Stimulated activated CD4-positive, alpha-beta T cell treated with anti-CD3 and anti-CD28 coated beads, Interleukin-1b, Interleukin-23, amount 100 ng/mL, for 1 hour (primary cell): ENCODE measurements at places on chromosomes 4 and X.

DNA sequence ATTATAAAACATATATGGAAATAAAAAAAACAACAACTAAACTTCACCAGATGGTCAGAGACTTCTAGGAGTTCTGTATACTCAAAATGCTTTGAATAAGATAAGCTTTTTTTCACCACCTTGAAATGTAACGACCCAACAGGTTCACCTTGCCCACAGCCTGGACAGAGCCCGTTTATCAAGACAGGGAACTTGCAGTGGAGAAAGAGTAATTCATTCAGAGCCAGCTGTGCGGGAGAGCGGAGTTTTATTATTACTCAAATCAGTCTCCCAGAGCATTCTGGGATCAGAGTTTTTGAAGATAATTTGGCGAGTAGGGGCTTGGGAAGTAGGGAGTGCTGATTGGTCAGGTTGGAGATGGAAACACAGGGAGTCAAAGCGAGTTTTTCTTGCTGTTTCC is 38.5 kb downstream of the AGA start:
- DNase-seq = no peak

DNA sequence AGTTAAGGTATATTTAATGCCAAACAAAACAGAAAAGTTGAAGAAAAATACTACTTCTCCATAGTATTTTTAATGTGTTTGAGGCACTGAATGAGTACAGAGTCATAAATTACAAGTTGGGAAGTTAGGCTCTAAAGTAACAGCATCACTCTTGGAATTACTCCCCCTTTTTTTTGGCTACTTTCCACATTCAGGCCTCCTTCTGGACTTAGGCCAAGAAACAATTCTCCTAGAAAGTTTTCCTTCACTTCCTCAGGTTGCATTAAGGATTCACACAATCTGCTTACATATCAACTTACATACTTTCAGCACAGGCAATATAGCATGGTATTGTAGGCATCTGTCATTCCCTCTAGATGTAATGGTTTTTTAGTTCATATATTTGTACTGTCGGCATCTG is 52.1 kb downstream of the TMEM165 start:
- DNase-seq = no peak

- DNase-seq = no peak
These were observed 2.8 kb downstream of the PPP1R3F start for GRCh38 chrX:49272421-49272820.

DNA sequence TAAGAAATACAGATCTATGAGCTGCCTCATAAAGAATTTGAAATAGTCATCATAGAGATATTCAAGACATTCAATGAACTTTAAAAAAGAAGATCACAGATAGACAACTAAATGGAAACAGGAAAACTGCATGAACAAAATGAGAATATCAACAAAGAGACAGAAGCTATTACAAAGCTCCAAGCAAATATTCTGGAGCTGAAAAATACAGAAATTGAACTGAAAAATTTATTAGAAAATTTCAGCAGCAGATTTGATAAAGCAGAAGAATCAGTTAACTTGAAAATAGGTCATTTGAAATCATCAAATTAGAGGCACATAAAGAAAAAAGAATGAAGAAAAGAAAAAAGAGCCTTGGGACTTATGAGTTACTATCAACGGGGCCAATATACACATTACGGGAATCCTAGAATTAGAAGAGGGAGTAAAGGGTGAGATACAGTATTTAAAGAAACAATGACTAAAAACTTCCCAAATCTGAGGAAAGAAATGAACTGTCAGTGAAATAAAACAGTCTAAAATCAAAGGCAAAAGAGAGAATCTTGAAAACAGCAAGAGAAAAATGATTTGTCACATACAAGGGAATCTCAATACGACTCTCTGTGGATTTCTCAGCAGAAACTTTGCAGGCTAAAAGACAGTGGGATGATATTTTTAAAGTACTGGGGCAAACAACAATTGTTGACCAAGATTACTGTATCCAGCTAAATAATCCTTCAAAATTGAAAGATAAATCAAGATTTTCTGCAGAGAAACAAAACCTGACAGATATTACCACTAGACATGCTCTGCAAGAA is 641.6 kb downstream of the ANKRD50 start:
- no peak for DNase-seq

DNA sequence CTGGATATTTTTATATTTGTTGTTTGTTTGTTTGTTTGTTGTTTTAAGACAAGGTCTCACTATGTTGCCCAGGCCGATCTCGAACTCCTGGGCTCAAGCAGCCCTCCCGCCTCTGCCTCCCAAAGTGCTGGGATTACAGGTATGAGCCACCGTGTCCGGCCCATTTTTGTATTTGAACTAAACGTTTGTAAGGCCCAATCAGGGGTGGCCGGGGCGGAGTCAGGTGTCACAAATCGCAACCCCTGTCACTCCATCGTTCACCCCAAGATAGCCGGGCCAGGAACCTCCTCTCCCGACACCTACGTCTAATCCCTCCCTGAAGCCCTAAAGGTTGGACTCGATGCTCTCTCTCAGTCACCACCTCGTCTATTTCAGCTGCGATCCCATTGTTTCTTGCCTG is 722 bp upstream of the EFHC2 start:
- no peak for DNase-seq

DNA sequence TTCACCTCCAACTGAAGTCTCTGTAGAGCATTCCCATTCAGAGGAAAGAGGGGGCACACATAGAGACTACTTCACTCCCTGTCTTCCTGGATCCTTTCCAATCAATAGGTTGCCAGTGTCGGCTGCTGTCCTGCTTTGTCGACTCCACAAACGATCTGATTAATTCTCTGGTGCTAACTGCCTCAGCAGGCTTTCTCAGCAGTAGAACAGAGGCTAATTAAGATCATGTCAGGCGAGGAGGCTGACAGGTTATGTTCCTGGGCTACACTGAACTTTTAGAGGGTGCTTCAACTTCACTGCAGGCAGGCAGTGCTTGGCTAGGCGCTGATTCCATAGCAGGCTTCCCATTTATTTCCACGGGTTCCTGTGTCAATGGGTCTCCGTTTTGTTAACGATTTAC is 79.2 kb downstream of the GRIA3 start:
- no peak for DNase-seq

GRCh38 chr4:161419822-161420221 is 744.0 kb downstream of the FSTL5 start:
- DNase-seq = no peak

DNA sequence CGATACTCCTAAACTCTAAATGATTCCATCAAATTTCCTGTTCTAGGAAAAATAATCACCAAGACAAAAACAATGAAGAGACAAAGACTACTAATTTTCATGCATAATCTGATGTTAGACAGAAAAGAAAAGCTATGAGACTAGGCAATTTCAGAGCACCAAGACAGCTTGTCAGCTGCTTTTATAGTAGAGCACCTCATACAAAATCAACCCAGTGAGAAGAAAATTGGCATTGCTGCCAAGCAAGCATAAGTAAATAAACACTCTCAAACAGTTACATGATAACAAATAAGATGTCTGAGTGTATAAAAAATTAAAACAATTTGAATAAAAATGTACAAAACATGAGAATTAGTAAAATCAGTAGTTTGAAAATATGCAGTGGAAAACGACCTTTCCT is 1544.6 kb downstream of the C4orf33 start:
- DNase-seq = no peak

DNA sequence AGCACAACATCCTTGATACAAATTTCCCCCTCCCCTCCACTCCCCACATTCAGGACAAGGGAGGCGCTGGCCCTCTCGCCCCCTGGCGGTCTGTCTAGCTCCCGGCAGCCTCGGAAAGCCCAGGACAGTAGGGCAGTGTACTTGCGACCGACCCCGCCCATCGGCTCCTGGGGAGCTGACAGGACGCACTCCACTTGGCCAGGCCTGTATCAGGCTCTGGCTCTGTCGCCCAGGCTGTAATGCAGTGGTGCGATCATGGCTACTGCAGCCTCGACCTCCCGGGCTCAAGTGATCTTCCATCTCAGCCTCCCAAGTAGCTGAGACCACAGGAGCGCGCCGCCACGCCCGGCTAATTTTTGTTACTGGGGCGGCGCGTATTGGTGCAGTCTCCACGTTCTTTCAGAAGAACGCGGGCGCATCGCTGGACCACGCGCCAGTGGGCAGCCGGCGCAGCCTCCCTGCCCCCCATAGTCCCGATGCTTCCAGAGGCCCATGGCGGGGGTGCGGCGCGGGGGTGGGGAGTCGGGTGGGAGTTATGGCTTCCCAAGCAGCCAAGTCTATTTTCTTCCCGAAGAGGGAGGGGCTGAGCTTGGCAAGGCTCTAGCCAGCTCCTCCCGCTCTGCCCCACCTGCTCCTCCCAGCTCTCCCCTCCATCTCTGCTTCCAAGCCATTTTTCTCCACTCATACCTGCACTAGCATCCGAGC is 7.8 kb upstream of the AKAP14 start:
- no peak for DNase-seq

GRCh38 chr4:139607502-139608060 is 51.6 kb upstream of the SETD7 start:
- no peak for DNase-seq

DNA sequence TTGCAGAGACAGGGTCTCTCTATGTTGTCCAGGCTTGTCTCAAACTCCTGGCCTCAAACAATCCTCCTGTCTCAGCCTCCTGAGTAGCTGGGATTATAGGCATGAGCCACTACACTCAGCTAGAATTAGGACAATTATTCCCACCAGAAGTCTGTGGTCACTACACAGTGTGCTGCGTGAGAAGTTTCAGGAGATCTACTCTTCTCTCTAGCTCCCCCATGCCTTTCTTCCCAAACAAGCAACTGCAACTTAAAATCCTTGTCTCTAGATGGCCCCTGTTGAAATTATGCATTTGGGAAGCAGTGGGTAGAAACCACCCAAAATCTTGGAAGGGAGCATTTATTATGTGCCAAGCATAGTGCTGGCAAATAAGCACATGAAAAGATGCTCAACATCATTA is 21.1 kb upstream of the MAP7D3 start:
- no peak for DNase-seq

- no peak for DNase-seq
These were observed 30.2 kb downstream of the TRO start for GRCh38 chrX:54950730-54951375.

DNA sequence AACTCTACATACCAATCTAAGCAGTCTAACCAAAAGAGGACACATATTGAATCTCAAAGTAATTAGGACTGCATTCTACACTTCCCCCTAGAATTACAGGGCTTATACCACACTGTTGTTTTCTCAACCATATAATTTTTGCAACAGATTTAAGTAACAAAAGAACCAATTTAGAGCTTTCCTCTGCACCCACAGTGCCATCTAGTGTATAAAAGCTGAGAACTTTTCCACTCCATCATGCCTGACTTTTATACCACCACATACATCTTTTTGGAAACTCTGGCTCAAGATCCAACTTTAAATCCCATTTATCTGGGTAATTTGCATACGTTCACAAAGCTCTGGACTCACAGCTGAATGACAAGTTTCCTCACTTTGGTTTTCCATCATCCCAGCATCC is 99.5 kb downstream of the EFHC2 start:
- DNase-seq = no peak

DNA sequence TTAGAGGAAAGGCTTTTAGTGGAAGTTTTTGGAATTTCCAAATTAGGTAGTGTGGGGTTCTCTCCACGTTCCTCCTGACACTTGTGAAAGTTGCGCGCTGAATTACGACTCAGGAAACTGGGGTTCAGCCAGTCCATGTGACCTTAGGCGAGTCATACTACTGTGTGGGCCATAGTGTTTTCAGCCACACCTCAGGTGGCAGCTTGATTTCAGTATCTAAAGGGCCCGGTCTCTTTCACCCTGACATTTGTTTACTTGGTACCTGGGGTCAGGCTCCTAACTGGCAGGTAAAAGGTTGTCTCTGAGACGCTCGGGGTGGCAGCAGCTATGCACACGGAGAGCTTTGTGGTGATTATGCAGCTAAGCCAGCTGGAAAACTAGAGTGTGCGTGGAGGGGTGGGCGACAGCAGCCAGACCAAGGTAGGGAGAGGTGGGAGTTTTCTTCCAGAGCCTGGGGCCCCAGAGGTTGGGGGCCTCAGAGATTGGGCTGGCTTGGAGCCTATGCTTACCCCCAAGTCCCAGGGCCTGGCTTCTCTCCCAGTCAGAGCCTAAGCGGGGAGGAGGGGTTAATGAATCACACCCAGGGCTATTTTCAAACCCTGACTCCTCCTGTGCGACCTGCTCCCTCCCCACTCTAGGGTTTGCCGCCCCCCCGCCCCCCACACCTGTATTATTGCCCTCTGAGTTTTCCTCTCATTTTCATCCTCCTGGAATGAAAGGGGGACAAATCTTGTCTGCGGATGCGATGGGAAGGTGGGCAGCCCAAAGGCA is 47.2 kb downstream of the STARD8 start:
- no peak for DNase-seq

DNA sequence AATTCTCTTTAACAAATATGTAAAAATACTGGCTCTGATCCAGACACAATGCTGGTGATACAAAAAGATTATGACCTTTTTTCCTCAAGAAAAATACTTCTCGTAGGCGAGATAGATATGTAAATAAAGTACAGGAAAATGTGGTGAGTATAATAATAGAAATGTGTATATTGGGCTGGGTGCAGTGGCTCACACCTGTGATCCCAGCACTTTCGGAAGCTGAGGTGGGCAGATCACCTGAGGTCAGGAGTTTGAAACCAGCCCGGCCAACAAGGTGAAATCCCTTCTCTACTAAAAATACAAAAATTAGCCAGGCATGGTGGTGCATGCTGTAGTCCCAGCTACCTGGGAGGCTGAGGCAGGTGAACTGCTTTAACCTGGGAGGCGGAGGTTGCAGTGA is 55.0 kb downstream of the MRPL1 start:
- no peak for DNase-seq

- no peak for DNase-seq
These were observed 1221.1 kb upstream of the ADGRL3 start for GRCh38 chr4:59979061-59979460.

DNA sequence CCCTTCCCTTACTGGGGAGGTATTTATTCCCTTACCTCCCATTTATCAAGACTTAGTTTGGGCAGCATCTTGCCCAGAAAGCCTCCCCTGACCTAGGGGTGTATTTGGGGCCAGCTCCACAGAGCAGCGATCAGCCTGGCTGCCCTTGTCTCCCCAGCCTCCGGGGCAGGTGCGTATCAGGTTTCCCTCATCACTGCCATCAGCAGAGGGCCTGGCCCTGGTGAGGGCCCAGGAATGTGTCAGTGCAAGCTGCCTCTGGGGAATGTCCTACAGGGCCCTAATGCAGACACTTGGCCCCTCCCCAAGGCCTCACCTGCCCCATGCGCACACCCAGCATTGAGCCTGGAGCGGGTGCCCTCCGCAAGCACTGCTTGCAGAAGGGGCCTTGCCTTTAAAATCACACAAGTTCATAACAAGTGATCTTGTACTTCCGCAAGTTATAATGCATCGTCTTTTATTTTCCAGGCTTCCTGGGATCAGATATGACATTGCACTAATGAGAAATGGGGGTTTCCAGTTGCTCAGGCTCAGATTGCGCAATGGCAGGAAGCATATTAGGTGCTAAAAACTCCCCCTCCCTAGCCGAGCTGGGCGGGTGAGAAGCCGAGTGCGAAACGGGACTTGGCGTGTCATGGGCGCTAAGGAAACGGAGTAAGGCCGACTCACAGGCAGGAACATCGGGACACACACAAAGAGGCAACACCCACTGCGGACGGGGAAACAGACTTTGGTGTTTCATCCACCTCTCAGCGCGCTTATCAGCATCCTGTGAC is 25.4 kb upstream of the AFAP1 start:
- no peak for DNase-seq
